Thymus (tissue), 14 donors: ENCODE measurements at places on chromosomes 4 and X. TPM values are rescaled to one million over a fixed set of nuclear protein-coding genes. Genes with fewer than 3 reads are reported as not detected.

DNA sequence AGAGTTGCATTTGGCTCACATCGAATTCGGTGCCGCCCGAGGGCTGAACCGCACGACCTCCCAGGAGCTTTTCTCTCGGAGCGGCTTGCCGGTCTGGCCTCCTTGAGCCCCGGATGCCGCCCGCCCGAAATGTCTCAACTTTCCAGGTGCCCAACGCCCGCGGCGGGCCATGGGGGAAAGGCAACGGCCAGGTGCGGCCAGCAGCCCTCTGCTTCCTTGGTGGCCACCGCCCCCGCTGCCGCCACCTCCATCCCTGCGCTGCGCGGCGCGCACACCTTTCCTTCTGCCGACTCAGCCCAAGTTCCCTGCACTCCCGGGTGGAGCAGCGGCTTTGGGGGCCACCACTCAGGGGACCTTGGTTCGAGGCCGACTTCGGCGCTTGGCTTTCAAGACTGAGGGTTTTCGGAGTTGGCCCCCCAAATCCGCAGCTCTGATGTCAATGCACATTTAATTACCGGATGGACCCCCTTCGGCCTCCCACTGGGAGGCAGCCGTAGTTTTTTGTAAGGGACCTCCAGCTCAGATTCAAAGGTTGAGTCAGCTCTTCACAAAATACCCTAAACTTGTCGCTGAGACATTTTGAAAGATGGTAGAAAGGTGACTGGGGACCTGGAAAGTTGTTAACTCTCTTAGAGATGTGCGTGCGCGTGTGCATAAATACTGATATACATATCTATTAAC lies 1.1 kb downstream of the AFF2 start:
- no peak for DNase-seq

GRCh38 chr4:120447774-120448173 lies 381.1 kb upstream of the MAD2L1 start:
- DNase-seq: no peak

DNA sequence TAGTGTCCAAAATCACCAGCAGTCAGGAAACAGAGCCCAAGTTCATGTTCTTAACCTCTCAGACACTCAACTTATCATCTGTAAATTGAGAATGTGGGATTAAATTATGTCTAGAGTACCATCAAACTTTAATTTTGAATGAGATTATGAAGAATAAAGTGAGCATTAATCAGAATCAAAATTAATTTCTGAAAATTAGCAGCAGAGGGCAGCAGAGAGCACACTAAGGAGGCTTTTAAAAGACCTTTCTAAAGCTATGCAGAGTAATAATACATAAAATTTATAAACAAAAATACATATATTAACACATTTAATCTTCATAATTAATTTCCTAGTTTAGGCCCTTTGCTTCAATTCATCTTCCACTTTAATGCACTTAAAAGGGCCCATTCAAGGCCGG lies 7.1 kb downstream of the TASL start:
- no peak for DNase-seq

- DNase-seq: no peak
Measured at GRCh38 chr4:163707873-163708272, 213.4 kb downstream of the TMA16 start.

GRCh38 chr4:76570141-76570973 lies 135.3 kb downstream of the SHROOM3 start:
- no peak for DNase-seq

DNA sequence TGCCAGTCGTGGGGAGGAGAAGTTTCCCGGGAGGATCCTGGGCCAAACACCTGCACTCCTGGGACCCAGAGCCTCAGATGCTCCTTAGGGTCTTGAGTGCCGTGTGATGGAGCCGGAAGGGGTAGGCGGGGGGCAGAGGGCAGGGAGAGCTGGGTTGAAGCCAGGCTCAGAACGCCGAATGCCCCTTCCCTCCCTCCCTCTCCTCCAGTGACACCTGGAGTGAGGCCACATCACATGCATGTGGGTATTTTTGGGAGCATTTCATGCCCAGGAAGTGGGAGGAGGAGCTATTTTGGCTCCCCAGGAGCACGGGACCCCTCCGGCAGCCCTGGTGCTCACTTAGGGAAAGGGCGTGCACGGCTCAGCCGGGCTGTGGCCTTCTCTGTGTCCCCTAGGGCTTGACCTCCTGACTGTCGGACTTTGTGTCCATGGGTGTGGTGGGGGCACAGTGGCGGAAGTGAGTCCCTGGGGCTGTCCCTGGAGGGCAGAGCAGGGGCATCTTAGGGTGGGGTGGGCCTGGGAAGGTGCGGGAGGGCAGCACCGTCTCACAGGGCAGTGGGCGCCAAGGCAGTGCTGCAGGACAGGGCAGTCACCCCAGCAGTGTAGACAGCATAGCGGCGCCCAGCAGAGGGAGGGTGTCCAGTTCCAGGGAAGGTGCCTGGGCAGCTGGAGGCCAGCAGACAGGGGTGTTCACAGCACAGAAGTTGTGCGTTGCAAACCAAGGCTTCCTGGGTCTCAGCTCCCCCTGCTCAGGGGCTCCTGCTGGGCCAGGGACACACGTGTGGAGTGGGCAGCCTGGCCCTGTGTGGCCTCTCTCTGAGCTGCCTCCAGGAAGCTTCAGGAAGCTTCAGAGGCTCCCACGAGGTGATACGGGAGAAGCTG lies 4.9 kb upstream of the CPLX1 start:
- no peak for DNase-seq

GRCh38 chrX:152831391-152831790 lies 528 bp downstream of the NSDHL start:
- no peak for DNase-seq

- no peak for DNase-seq
Measured at GRCh38 chrX:153901753-153902140, 2.7 kb upstream of the AVPR2 start.

- no peak for DNase-seq
Measured at GRCh38 chr4:107279733-107280132, 243.6 kb upstream of the DKK2 start.

GRCh38 chr4:107035819-107036583 lies at the start of gene DKK2:
DKK2 (minus strand) TSS chr4:107036313; CDS start chr4:107035591, 722 bp downstream.
- no peak for DNase-seq

DNA sequence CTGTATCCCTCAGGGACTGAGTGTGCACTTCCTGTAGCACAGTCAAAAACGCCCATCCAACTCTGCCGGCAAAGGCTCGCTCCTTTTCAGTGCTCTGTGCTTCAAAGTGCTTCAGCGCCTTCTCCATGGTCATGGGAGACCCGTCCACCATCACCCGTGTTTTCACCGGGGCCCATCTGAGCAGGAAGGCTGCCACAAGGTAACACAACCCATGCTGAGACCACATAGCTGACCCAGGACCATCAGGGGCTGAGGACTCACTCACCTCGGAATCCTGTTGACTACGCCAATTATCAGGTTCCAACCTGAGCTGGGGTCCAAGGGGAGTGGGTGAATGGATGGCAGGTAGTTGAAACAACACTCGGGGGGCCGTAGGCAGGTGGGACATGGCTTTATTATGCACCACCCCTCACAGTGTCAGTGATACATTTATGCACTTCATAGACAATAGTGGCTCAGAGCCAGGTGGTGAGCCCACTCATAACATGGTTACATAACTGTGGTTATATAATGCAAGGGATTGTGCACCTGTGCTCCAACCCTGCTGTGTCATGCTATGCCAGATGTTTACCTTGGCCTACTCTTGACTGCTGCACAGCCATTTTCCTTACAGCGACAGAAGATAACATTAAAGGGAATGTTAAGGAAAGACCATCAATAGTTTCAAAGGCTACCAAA lies 227.8 kb downstream of the ADGRL3 start:
- DNase-seq: no peak

DNA sequence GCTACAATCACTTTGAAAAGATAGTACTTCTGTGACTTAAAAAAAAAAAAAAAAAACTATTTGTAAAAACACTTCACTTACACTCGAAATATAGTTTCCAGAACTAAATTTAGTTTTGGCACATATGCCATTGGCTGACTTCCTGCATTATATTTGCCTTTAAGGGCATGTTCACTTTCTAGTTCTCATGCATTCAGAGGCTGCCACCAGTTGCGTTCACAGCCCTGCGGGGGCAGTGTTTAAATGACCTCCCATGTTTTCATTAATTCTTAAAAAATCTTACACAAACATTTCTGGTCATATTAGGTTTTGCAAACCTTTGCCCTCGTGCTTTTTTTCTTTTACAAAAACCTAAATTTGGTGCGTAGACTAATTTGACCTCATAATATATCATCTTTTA lies 12.4 kb upstream of the ARHGAP6 start:
- no peak for DNase-seq

The OPHN1 gene
- 0.64 TPM for polyA plus RNA-seq

The CRMP1 gene
- polyA plus RNA-seq: 7.0 TPM

The XAGE2 gene
- polyA plus RNA-seq: 0.18 TPM

The SPCS3 gene
- polyA plus RNA-seq: 43.6 TPM
